K562 (cell line): ENCODE measurements at places on chromosomes 6 and 20. TPM values are rescaled to one million over a fixed set of nuclear protein-coding genes. Genes with fewer than 3 reads are reported as not detected.

The TSBP1 gene
- total RNA-seq: not detected in 2 replicates

The TCFL5 gene
- 11.1 and 12.6 TPM in 2 replicates for total RNA-seq

The ATP9A gene
- 0.42 and 0.62 TPM in 2 replicates for total RNA-seq

DNA sequence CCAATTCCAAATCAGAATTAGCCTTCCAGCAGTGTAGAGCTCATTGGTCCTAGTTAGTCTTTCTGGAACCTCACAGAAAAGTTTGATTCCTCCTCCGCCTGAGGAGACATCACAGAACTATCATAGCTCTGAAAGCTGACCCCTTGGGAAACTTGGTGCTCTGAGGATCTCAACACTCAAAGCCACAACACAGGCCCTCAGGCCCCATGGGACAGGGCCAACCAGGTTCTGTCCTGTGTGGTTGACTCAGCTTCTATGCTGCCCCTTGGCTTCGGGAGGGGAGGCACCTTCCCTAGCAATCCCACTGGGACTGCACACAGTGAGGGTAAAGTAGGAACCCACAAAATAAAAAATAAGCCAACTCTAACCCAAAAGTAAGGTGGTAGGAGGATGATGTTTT lies 237.5 kb upstream of the ECI2 start:
- peaks cover 24% of the 10 kb centered on the region for H3K4me1 ChIP-seq
- H3K36me3 ChIP-seq: no peaks in the 10 kb centered on the region
- no peak for DNase-seq
- H3K27me3 ChIP-seq: peaks cover 17% of the 10 kb centered on the region

- H3K36me3 ChIP-seq: no peaks in the 10 kb centered on the region
- H3K4me1 ChIP-seq: no peaks in the 10 kb centered on the region
- H3K27ac ChIP-seq: no peak overlapping the region
- DNase-seq: no peak
- no peaks in the 10 kb centered on the region for H3K27me3 ChIP-seq
Observed at GRCh38 chr20:11734431-11734830, 183.3 kb upstream of the BTBD3 start.

GRCh38 chr6:149897015-149897697 lies 757 bp downstream of the RAET1E start:
- H3K36me3 ChIP-seq: no peaks in the 10 kb centered on the region
- H3K4me3 ChIP-seq: no peak overlapping the region
- H3K27ac ChIP-seq: no peak overlapping the region
- no peaks in the 10 kb centered on the region for H3K4me1 ChIP-seq

GRCh38 chr20:38430679-38431325 lies 4.3 kb downstream of the SNHG17 start:
- H3K4me3 ChIP-seq: no peak overlapping the region
- H3K27me3 ChIP-seq: no peaks in the 10 kb centered on the region
- no peak overlapping the region; the same call in 2 of the 3 replicates for H3K27ac ChIP-seq
- peaks cover 91% of the 10 kb centered on the region for H3K36me3 ChIP-seq
- H3K4me1 ChIP-seq: peaks cover 31% of the 10 kb centered on the region
- no peak for DNase-seq

GRCh38 chr6:155629652-155630051 lies 174.0 kb upstream of the NOX3 start:
- H3K4me1 ChIP-seq: no peaks in the 10 kb centered on the region
- H3K36me3 ChIP-seq: no peaks in the 10 kb centered on the region
- no peak for DNase-seq
- H3K27ac ChIP-seq: no peak overlapping the region
- no peak overlapping the region for H3K4me3 ChIP-seq
